Stimulated activated CD4-positive, alpha-beta T cell treated with anti-CD3 and anti-CD28 coated beads, Interleukin-15, amount 100 ng/mL, for 48 hours (primary cell): ENCODE measurements at places on chromosomes 4 and X.
A peak's percentile ranks its signal among the peaks of the same experiment; 100 is the strongest.

GRCh38 chr4:11341337-11342043, 87.2 kb downstream of the HS3ST1 start:
- DNase-seq, result no peak

DNA sequence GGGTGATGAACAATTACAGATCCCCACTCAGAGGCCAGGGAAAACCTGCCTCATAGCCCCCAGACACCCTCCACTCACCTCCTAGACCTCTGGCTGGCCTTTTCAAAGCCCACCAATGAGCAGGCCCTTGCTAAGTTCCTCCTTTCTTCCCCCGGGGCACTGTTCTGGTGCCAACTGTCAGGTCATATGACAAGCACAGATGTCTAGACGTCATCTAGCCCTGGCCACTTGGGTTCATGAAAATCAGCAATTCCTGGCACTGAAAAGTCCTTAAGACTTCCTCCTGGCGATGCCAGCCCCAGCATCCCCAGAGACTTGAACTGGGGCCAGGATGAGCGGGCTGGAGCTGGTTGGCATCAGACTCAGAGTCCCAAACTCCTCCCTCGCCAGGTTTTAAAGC, 115.6 kb upstream of the NALF2 start:
- DNase-seq, result no peak

DNA sequence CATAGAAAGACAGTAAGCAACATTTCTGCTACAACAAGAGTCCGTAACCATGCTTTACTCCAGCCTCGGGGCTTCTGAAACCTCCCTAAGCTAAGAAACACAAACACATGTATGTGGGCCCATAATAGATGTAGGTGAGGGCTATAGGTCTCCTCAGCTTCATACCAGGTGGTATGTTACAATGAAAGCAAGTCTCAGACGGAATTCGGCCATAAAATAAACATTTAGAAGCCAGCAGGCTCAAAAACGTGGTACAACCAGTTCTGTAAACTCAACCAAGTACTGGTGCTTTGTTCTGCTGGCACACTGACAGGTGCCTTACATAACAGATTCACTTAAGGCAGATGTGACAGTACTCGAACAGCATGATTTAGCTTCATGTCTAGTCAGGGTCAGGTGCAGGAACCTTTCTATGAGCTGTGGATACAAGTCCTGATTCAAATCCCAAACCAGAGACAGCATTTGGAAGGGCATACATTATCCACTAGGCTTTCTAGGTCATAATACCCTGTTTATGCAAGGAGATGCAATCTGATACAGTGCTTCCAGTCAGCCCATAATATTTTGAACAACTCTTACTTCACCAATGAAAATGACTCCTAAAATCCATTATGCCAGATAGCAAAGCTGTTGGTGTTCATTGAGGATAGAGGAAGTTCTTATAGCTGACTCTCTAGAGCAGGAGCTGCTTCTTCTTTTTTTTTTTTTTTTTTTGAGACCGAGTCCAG, 113.8 kb upstream of the ENPP6 start:
- DNase-seq, result no peak

- no peak for DNase-seq
These were observed 87.7 kb upstream of the MAGEA4 start for GRCh38 chrX:151825007-151825406.

DNA sequence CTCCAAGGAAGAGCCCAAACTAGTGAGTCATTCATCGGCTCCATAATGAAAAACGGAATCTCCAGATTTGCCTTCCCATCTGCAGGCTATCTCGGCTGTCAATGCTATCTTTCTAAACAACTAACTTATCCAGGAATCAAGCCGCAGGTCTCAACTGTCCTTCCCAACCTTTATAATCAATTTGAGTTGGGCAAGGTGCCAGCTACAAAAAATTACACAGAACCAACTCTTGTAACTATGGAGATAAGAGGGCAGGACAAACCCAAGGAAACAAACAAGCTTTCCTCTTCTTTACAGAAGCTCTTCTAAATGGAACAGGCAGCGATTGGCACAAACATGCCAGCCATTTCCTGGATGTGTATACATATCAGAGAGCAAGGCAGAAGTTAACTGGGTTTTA, 61.2 kb upstream of the RAI2 start:
- no peak for DNase-seq

GRCh38 chr4:34732176-34732950, 1512.0 kb downstream of the ARAP2 start:
- DNase-seq, result no peak

DNA sequence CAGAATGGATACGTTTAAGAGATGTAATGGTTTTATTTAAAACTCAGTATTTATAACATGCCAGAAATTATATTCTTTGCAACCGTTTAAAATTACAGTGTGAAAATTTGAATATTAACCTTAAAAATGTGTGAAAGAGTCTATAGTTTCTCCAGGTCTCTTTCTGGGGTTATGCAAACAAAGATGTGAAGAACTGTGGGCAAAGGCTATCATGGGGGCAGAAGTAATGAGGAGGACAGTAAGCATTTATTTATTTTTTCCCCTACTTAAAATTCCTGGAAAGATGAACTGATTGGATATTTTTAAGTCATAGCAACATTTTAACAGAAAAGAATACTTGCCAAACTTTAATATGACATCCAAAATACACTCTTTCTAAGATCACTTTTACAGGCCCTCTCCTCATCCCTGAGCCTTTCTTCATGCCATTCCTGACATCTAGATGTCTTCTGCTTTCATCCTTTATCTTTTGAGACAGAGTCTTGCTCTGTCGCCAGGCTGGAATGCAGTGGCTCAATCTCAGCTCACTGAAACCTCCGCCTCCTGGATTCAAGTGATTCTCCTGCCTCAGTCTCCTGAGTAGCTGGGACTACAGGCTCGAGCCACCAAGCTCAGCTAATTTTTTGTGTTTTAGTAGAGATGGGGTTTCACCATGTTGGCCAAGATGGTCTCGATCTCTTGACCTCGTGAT, 46.1 kb downstream of the TMEM131L start:
- DNase-seq, result no peak

- DNase-seq, result no peak
These were observed 444.3 kb upstream of the GRIA3 start for GRCh38 chrX:122739770-122740169.

DNA sequence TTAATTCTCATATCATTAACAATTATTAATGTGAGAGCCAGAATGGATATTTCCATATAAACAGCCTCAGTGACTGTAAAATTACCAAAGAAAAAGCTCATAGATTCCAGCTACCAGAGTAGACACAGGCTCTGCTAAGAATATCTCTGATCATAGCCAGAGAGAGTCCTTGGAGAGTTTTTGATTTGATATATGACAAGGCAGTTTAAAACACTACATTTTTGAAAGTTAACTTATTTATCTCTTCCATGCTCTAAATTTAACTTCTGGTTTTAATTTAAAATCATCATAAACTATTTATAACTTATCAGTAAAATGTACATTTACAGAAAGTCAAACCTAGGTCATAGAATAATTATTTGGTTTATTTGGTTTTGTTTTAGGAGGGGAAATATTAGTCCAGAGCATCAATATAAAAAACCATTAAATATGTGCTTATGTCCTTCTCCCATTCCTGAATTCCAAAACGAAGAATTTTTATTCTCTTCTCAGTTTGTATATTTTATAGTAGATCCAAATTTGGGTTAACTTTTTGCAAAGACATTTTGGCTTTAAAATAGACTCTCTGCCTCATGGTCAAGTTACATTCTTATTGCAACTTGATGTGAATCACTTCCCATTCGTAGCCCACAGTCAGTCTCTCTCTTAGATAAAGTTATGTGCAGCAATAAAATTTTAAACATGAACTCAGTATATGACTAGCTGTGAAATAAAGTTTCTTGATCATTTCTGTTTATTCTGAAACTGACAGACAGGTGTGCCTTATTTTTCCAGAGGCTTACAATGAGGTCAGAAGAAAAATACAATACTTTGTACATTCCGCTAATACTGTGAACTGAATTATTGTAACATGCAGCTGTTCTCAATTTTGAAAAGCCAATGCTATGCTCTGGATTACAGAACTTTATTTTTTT, 267.1 kb downstream of the PAPSS1 start:
- DNase-seq, result no peak

GRCh38 chrX:153926552-153926857, 441 bp upstream of the ARHGAP4 start:
- DNase-seq, result no peak

DNA sequence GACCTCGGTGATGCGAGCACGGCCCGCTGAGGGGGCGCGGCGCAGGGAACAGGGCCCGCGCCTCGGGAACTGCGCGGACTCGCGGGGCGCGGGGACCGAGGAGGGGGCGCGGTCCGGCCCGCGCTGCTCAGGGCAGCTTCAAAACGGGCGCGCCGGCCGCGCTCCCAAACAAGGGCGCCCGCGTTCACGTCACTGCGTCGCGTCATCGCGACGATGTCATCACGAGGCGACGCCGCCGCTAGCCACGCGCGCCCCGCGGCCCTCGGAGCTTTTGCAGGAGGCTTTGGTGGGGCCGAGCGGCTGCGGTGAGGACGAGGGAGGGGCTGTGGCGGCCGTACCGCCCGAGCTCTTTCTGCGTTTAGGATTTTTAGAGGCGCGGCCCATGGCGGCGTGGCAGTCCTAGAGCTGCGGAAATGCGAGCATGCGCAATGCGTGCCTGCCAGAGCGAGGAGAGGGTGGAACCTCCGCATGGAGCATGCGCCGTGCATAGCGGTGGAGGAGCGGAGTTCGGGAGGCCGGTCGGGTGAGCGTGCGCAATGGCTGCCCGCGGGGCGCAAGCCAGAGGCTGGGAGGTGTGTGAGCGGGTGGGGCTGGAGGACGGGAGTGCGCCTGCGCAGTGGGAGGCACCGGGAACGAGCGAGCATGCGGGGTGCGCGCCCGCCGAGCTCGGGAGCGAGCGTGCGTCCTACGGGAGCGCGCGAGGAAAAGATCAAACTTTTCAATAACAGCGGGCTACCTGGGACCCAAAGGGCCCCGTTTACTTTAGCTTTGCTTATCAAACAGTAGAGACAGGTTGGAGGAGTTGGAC, at the start of gene PPP2R3B:
Gene PPP2R3B (minus strand): TSS at position 140 of the 808 bp plus-strand sequence. CDS start 216 bp downstream, outside the sequence.
- peak; percentile 99 for DNase-seq

DNA sequence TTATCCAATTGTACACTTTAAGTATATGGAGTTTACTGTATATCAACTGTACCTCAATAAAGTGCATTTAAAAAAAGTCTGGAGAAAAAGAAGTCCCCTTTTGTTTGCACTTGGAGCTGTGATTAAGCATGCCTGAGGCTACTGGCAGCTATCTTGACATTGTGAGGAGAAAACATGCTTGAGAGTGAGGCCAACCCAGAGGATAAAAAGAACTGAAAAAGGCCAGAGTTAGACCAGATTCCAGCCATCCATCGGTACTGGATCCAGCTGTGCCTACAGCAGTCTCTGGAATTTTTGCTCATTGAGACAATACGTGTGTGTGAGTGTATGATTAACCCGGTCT, 57.4 kb downstream of the LGI2 start:
- DNase-seq, result no peak

- no peak for DNase-seq
These were observed 103.5 kb upstream of the STOX2 start for GRCh38 chr4:183801457-183802165.

- no peak for DNase-seq
These were observed 137.5 kb upstream of the ANXA3 start for GRCh38 chr4:78414116-78414515.

DNA sequence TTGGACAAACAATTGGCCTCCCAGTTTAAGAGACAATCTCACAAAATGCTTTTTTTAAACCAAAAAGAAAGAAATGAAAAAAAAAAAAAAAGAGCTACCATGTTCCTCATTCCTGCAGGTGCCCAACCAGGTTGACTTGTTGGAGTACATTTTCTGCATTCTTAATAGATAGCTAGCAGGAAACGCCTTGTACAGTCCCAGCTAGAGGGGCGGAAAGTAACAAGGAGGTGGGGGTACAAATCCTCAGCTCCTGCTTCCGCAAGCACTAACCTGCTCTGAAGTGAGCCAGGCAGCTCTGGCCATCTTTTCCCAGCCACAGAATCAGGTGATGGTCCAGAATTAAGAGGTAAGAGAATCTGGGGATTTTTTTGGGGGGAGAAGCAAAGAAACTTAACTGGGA, at the start of gene VGLL1:
Gene VGLL1 (plus strand): TSS at position 265 of the 400 bp plus-strand sequence. CDS start 3,806 bp downstream, outside the sequence.
- no peak for DNase-seq

GRCh38 chr4:183503497-183504063, 1.3 kb upstream of the ING2 start:
- DNase-seq, result no peak

GRCh38 chrX:66200050-66200664, 36.1 kb downstream of the HEPH start:
- DNase-seq, result no peak

DNA sequence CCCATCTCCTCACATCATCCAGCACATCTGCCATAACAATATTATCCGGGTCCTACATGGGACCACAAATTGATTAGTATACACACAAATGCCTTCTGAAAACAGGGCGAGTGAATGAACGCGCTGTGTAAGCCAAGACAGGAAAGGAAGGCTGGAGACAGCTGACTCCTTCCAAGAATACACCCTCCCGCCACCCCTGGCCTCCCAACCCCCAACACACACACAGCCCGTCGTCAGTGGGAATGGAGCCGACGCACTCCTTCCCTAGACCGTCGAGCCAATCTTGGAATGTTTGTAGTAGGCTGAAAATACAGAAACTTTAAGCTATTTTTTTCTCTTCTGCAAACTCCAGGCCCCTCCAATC, 319 bp upstream of the MAGEH1 start:
- DNase-seq, result no peak

- no peak for DNase-seq
These were observed 119.0 kb downstream of the CFAP299 start for GRCh38 chr4:80454556-80454955.

GRCh38 chr4:173318648-173319211, 15.4 kb downstream of the HMGB2 start:
- no peak for DNase-seq

GRCh38 chr4:177562859-177563258, 120.6 kb upstream of the AGA start:
- no peak for DNase-seq

DNA sequence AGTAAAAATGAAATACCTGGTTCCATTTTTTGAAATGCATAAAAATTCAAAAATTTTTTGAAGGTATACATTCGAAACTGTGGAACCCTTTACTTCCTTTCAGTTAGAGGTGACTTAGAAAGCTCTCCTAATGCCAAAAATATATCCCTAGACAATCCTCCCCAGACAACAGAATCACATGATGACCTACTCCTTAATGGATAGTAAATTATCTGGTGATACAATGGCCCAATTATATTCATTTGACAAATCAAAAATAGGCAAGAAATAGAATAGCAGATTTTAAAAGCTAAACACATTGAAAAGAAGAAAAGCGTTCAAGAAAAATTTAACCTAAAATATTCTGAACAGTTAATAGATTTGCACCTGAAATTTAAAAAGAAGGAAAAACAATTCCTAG, 3.5 kb upstream of the UGT2A2 start:
- DNase-seq, result no peak

DNA sequence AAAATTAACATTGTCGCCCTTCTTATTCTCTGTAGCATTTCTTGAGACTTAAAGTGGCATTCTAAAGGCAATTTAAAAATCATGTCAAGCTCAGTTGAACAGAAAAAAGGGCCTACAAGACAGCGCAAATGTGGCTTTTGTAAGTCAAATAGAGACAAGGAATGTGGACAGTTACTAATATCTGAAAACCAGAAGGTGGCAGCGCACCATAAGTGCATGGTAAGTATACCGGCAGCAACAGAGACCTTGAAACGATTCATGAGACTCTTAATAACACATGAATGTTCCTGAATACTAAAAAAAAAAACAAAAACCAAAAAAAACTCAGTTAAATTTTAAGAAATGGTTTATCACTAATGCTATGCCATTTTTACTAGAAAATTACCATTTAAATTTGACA, 82.4 kb upstream of the HPRT1 start:
- no peak for DNase-seq

GRCh38 chrX:3461397-3462165, 115.1 kb upstream of the MXRA5 start:
- DNase-seq, result no peak
